AG09319 (cell line): ENCODE measurements at places on chromosomes 12 and 14.

DNA sequence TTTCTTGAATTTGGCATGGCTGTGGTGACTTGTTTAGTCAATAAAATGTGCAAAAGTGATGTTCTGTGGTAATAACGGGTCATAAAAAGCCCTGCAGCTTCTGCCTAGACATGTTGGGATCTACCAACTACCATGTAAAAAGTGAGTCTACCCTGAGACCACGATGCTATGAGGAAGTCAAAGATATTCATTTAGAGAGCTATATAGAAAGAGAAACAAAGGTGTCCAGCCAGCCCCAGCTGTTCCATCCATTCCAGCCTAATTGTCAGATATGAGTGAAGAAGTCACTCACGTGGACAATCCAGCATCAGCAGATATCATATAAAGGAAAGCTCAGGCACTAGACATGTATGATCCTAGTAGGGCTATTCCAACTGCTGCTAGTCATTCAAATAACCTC, 117.2 kb upstream of the SSTR1 start:
- DNase-seq = no peak

- no peak for DNase-seq
Observed at GRCh38 chr14:100345711-100346110, 22.6 kb downstream of the SLC25A47 start.

- DNase-seq = peak; percentile 71
Observed at GRCh38 chr12:91037276-91037675, 20.5 kb downstream of the KERA start.

DNA sequence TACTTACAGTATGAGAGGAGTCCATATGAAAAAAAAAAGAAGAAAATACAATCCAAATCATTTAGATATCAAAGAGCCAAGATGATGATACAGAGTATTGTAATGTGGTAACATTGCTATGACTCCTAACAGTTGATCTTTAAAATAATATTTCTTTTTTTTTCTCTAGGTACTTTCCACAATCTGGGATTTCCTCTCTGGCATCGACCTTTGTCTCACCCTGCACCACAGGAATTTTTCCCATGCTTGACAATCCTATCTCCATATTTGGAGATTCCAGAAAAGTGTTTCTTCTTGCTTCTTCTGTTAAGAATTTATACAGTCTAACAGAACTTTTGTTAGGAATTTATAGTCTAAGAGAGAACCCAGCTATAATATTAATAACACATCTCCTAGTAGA, 184.4 kb downstream of the ITPR2 start:
- peak; percentile 79 for DNase-seq

DNA sequence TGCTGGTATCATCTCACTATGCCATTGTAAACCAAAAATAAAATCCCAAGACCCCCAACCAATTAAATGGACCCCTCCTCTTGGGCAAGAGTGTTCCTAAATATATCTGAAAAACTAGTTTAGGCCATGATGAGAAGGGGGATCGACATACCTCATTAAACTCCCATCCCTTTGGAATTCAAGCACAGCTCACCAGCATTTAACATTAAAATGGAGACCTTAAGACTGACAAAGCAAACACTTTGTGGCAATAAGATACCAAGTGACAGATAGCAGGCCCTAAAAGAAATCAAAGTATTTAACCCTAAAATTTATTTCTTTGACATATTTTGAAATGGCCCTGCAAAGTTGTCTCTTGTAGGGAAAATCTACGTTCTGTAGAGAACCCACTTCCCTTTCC, 387.9 kb downstream of the KCNH5 start:
- DNase-seq = no peak

GRCh38 chr14:102180248-102180998, 40.7 kb downstream of the WDR20 start:
- DNase-seq = no peak

GRCh38 chr14:105503935-105504692, 13.1 kb downstream of the TEDC1 start:
- DNase-seq = no peak
